ENCODE measurements at places on chromosomes 16 and 17. TPM values are rescaled to one million over a fixed set of nuclear protein-coding genes. Genes with fewer than 3 reads are reported as not detected.

DNA sequence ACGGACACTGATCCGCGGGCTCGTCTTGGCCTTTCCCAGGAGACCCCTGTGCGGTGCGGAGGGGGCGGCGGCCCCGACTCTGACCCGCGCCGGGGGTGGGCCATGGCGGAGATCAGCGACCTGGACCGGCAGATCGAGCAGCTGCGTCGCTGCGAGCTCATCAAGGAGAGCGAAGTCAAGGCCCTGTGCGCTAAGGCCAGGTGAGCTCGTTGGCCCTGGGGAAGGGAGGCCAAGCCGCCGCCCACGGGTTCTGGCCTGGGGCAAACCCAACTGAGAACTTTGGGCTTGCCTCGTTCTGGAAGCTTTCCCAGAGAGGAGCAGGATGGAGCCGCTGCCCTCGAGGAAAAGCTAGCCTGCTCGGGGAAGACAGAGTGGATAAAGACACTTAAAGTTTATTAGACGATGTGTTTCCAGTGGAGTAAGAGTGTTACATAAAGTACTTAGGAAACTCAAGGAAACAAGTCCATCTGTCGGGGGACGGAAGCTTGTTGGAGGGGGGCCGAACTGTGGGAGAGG, 540 bp downstream of the PPP4C start:
- no peak for DNase-seq

Gene HP
- polyA plus RNA-seq = 1.2 TPM

GRCh38 chr17:12068946-12069345, 48.3 kb downstream of the MAP2K4 start:
- DNase-seq = no peak

Gene FNDC8
- not detected for polyA plus RNA-seq

Gene GSG1L
- polyA plus RNA-seq = 3.2 TPM

Gene ABCA3
- polyA plus RNA-seq = 18.4 TPM

Gene KRT33A
- polyA plus RNA-seq = not detected

GRCh38 chr17:74842146-74842598, 17.5 kb downstream of the GRIN2C start:
- DNase-seq = no peak

Gene UBALD1
- polyA plus RNA-seq = 25.1 TPM

Gene SLC12A3
- polyA plus RNA-seq = 0.05 TPM

DNA sequence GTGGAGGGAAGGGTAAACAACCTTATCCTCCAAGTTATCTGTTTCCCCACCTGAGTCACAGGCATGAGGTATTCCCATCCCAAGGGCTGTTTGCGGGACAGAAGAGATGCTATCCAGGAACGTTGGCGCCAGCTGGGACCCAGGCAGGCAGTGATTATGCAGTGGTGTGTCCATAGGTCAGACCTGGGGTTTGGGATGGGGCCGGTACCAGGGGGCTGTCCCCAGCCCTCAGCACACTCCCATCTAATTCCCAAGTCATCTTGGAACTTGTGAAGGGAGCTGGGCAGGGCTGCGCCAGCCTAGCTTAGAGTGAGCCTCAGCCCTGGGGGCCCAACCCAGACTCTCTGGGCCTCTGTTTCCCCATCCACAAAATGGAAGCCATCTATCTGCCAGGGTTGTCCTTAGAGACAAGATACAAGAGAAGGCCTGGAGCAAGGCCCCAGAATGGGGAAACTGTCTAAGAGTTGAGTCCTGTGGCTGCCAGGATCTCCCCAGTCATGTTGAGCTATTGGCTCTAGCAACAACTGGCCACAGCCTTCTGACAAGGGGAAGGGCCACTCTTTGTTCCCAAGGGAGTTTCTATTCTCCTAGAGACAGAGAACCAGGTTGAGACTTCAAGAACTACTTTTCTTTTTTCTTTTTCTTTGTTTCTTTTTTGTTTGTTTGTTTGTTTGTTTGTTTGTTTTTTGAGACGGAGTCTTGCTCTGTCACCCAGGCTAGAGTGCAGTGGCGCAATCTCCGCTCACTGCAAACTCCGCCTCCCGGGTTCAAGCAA, 9.8 kb upstream of the JUP start:
- no peak for DNase-seq

GRCh38 chr16:54194334-54194743, 92.2 kb downstream of the IRX3 start:
- DNase-seq = peak; percentile 46

Gene KRTAP2-1
- polyA plus RNA-seq = not detected

Gene NPTX1
- 0.43 TPM for polyA plus RNA-seq

- DNase-seq = no peak
These were observed 5.6 kb downstream of the CA4 start for GRCh38 chr17:60155427-60155814.

DNA sequence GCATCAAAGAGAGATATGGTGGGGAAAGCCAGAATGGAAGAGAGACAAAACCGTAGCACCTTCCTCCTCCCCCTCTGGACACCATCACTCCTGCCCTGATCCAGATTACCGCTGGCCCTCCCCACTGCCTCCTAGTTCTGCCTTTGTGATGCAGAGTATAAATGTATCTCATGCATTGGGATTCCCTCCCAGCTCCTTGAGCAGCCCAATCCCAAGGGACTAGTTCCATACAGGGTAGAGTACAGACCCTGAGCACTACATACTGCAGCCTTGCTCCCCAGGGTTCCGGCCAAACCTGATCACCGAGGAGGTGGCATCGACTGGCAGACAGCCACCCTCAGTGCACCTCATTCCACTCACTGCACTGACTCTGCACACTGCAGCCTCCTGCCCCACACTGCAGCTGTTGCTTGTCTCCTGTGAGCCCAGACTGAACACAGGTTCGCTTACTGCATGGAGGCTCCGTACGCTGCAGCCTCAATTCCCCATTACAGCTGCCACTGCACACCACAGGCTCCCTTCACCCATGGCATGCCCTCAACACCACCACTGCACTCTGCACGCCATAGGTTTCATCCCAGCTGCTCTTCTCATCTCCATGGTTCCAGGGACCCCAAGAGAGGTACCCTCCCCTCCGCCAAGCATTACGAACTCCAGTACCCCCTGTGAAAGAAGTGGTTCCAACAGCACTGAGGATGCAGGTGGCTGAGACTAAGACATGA, 1.7 kb upstream of the THRA start:
- no peak for DNase-seq
